ENCODE measurements at places on chromosomes 2 and 18. TPM values are rescaled to one million over a fixed set of nuclear protein-coding genes. Genes with fewer than 3 reads are reported as not detected.
A peak's percentile ranks its signal among the peaks of the same experiment; 100 is the strongest.

DNA sequence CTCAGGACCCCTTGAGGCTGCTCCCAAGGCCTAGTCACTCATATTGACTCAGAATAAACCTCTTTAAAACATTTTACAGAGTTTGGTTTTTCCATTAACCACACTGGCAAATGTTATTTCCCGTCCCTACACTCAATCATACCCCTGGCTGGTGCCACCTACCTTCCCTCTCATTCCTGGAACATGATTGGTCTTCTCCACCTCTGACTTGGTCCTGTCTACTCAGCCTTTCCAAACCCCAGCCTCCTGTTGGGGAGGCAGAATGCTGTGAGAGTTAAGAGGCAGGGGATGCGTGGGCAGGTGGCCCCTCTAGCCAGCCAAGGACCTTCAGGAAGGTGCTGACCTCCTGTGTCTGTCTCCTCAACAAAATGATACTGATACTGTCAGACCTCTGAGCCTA is 149.3 kb downstream of the CABLES1 start:
- H3K27me3 ChIP-seq = no peaks in the 10 kb centered on the region
- no peaks in the 10 kb centered on the region for H3K36me3 ChIP-seq
- no peak overlapping the region for H3K27ac ChIP-seq
- no peak for DNase-seq

DNA sequence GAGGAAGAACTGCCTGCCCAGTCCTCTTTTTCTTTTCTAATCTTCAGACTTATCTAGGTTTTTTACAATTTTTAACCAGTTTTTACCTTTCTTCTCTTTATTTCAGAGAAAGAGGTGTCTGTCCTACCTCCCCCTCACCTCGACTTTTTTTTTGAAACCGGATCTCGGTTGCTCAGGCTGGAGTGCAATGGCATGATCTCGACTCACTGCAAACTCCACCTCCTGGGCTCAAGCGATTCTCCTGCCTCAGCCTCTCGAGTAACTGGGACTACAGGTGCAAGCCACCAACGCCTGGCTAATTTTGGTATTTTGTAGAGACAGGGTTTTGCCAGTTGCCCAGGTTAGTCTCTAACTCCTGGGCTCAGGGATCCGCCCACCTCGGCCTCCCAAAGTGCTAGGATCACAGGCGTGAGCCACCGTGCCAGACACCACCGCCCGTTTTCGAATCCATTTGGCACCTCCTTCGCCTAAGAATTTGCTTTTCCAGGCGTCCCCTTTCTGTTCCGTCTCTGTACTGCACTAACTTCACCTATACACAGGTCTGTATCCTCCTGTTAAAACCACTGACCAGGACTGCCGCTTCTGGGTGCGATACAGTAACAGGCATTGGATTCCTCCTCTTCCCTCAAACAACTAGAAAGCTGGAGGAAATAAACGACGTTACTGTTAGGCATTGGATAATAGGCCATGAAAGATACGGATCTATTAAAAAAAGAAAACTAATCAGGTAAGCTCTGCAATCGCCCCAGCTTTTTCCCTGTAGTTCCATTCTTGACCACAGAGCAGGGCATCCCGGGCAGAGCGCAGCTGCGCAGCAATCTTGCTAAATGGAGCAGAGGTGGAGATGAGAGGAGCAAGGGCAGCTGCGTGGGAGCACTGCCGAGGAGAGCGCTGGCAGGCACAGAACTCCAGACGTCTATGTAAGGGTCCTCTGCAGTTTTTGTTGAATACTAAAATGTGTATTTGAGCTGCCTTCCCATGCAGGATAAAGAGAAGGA is 69.9 kb downstream of the ZC3H6 start:
- H3K27ac ChIP-seq = no peak overlapping the region
- H3K4me3 ChIP-seq = no peak overlapping the region
- no peak for DNase-seq
- H3K27me3 ChIP-seq = no peaks in the 10 kb centered on the region
- no peaks in the 10 kb centered on the region for H3K4me1 ChIP-seq
- no peaks in the 10 kb centered on the region for H3K36me3 ChIP-seq

- no peaks in the 10 kb centered on the region for H3K36me3 ChIP-seq
- no peak overlapping the region for H3K27ac ChIP-seq
- no peak overlapping the region for H3K4me3 ChIP-seq
- H3K27me3 ChIP-seq = no peaks in the 10 kb centered on the region
These were observed 74.2 kb downstream of the CD8B2 start for GRCh38 chr2:106561356-106561755.

Gene CHRNG
- total RNA-seq = not detected

Gene PKDCC
- total RNA-seq = 25.7 TPM

DNA sequence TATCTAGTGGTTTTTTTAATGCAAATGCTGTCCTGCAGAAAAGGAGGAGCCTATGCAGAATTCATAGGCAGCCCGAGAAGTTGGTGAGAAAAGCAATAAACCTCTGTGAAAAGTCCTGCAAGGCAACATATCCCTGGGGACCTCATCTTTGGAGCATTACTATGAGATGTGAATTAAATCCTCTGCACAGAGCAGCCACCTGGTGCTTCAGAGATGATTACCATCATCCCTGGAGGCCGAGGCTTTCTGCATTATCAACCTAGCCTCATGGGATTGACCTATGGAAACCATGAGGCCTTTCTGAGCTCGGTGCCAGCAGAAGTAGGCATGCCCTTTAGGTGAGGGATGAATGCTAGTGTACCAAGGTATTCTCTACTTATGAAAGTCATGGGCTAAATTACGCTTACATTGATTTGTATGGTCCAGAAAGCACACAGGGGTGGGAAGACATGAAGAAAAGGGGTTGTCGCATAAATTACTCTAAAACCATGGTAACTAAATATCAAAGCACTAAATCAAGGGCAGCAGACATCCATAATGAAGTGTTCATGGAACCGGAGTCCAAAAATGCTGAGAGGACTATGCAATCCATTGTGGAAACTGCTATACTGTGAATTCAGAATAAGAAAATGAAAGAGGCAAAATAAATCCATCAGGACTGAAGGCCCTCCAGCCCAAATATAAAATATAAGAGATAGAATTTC is 623.5 kb upstream of the DDX18 start:
- no peaks in the 10 kb centered on the region for H3K4me1 ChIP-seq
- H3K27me3 ChIP-seq = no peaks in the 10 kb centered on the region
- no peak for DNase-seq
- no peak overlapping the region for H3K27ac ChIP-seq
- H3K4me3 ChIP-seq = no peak overlapping the region
- H3K36me3 ChIP-seq = no peaks in the 10 kb centered on the region

- H3K4me1 ChIP-seq = peaks cover 3% of the 10 kb centered on the region
- no peaks in the 10 kb centered on the region for H3K36me3 ChIP-seq
- no peak overlapping the region for H3K4me3 ChIP-seq
- no peaks in the 10 kb centered on the region for H3K27me3 ChIP-seq
- H3K27ac ChIP-seq = no peak overlapping the region
These were observed 93.8 kb downstream of the DCC start for GRCh38 chr18:52433797-52434196.

GRCh38 chr2:191983186-191983585 is 136.3 kb upstream of the CAVIN2 start:
- H3K4me3 ChIP-seq = no peak overlapping the region
- no peaks in the 10 kb centered on the region for H3K4me1 ChIP-seq
- no peak for DNase-seq
- H3K27ac ChIP-seq = no peak overlapping the region

DNA sequence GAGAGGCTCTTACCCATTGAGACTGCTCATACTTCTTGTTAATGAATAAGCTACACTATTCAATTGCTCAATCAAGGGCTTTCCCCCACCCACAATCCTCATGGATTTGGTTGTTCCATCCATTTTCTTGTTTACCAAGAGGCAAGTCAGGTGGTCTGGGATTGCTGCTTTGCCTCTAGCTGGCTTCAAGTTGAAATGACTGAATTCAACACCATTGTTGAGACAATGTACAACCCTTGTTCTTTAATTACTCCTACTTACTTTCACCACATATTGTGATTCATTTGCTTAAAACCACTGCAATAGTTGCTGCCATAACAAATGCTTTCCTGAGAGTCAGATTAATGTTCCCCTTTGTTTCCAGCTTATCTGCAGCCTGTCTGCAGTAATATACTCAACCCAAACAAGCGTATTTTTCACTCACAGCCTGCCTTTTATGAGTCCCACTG is 532.2 kb downstream of the RIT2 start:
- H3K27ac ChIP-seq = no peak overlapping the region
- no peaks in the 10 kb centered on the region for H3K27me3 ChIP-seq
- no peaks in the 10 kb centered on the region for H3K4me1 ChIP-seq
- no peak for DNase-seq

Gene GLI2
- total RNA-seq = 1.3 TPM

DNA sequence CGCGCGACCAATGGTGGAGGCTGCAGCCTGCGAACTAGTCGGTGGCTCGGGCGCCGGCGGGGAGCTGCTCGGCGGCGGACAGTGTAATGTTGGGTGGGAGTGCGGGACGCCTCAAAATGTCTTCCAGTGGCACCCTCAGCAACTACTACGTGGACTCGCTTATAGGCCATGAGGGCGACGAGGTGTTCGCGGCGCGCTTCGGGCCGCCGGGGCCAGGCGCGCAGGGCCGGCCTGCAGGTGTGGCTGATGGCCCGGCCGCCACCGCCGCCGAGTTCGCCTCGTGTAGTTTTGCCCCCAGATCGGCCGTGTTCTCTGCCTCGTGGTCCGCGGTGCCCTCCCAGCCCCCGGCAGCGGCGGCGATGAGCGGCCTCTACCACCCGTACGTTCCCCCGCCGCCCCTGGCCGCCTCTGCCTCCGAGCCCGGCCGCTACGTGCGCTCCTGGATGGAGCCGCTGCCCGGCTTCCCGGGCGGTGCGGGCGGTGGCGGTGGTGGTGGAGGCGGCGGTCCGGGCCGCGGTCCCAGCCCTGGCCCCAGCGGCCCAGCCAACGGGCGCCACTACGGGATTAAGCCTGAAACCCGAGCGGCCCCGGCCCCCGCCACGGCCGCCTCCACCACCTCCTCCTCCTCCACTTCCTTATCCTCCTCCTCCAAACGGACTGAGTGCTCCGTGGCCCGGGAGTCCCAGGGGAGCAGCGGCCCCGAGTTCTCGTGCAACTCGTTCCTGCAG is at the start of gene HOXD9:
TSS of gene HOXD9 (plus strand) at position 37 of the 728 bp plus-strand sequence. CDS start at position 87, 50 bp downstream.
- H3K27me3 ChIP-seq = no peaks in the 10 kb centered on the region
- DNase-seq = peak; percentile 43
- H3K4me3 ChIP-seq = peak within 1 kb of the TSS; percentile 8
- H3K36me3 ChIP-seq = no peaks in the 10 kb centered on the region
- H3K4me1 ChIP-seq = peaks cover 14% of the 10 kb centered on the region
- H3K27ac ChIP-seq = no peak within 1 kb of the TSS

Gene SLC5A7
- 0.26 TPM for total RNA-seq

Gene ECEL1
- not detected for total RNA-seq
